ENCODE measurements at places on chromosomes 7 and 10.

DNA sequence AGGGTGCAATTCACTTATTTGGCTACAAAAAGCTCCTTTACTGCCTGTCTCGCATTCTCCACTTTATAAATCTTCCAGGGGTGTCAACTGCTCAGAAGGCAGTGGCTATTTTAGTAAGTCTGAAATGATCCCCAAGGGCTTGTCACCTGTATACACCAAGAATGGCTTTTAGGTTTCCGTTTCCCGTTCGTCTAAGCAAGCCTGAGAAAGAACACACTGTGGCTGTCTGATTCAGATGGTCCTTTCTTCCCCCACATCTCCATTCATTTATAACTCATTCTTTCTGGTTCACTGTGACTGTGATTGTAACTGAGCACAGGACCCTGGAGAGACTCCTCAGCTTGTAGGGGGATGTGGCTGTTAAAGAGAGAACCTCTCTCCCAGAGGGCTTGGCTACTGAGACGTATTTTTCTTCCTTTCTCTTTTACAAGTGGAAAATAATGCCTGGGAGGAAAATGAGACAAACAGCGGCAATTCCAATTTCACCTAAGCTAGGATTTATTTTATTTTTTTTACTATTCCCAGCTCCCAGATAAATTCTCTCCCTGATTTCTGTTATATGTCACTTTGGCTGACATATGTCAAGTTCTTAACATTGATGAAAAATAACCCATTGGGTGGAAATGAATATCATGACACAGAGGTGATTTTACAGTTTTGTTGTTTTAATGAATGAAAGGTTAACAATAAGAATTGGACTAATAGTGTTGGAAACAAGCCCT is 129.3 kb downstream of the FAM107B start:
- no peak for DNase-seq

- no peak for DNase-seq
Observed at GRCh38 chr7:99041526-99041925, 102.4 kb downstream of the SMURF1 start.

DNA sequence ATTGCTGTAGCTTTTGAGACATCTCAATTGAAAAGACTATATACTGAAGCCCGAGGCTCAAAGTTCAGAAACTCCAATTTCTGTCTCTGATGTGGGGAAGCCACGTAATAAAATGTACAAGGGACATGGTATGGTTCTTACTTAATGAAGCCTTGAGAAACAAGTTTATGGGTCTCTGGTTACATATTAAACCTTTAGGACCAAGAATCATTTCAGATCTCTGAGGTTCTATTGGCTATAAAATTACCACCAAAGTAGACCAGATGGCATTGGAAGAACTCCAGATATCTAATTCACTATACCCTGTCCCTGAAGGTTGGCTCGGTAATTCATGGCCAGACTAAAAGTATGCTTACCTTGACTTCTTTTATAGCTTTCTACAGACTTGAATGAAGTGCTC is 23.7 kb downstream of the STAMBPL1 start:
- DNase-seq: no peak

DNA sequence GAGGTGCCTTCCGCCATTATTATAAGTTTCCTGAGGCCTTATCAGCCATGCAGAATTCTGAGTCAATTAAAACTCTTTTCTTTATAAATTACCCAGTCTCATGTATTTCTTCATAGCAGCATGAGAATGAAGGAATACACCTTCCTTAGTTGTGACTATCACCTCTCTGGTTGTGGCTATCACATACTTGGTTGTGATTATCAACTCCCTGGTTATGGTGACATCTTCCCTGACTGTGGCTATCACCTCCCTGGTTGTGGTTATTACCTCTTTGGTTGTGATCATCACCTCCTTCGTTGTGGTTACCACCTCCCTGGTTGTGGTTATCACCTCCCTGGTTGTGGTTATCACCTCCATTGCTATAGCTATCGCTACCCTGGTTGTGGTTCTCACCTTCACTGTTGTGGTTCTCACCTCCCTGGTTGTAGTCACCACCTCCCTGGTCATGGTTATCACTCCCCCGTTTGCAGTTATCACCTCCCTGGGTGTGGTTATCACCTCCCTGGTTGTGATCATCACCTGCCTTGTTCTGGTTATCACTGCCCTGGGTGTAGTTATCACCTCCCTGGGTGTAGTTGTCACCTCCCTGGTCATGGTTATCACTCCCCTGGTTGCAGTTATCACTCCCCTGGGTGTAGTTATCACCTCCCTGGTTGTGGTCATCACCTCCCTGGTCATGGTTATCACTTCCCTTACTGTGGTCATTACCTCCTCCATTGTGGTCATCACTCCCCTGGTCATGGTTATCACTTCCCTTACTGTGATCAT is 105.9 kb downstream of the GPR26 start:
- DNase-seq: no peak

DNA sequence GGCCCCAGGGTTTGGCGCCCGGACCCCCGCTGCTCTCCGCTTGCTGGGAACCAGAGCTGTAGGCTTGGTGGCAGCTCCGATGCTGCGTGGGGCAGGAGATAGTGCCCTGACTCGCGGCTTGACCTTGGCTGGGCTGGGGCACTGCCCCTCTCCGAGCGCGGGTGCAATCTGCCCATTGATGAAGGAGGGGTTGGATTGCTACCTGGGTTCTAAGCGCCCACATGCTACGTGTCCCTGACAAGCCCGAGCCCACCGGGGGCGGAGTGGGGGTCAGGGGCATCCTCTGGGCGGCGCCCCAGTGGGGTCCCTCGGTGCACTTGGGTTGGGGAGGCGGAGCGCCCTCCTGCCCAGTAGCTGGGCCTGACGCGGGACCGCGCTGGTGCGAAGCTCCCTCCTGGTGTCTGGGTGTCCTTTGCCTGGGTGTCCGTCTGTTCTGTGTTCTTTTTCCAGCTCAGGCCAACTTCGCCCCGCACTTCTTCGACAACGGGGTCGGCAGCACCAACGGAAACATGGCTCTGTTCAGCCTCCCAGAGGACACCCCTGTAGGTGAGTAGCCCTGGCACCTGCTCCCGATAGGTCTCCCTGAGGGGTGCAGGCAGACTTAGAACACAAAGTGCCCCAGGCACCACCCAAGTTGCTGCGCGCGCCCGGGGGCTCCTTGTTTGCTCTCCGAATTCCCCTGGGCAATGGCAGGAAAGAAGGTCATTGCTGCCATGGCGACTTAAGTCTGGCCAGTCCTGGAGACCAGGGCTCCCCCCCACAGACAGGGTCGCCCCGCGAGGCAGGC is 900 bp downstream of the CDHR1 start:
- no peak for DNase-seq

- peak; percentile 61 for DNase-seq
Observed at GRCh38 chr10:95273393-95274312, 17.1 kb downstream of the PDLIM1 start.

- DNase-seq: no peak
Observed at GRCh38 chr10:31606841-31607240, 287.8 kb downstream of the ZEB1 start.

- no peak for DNase-seq
Observed at GRCh38 chr7:93750986-93751385, 139.6 kb downstream of the TFPI2 start.

GRCh38 chr10:104492329-104492940 is 138.8 kb downstream of the CFAP58 start:
- peak; percentile 23 for DNase-seq

DNA sequence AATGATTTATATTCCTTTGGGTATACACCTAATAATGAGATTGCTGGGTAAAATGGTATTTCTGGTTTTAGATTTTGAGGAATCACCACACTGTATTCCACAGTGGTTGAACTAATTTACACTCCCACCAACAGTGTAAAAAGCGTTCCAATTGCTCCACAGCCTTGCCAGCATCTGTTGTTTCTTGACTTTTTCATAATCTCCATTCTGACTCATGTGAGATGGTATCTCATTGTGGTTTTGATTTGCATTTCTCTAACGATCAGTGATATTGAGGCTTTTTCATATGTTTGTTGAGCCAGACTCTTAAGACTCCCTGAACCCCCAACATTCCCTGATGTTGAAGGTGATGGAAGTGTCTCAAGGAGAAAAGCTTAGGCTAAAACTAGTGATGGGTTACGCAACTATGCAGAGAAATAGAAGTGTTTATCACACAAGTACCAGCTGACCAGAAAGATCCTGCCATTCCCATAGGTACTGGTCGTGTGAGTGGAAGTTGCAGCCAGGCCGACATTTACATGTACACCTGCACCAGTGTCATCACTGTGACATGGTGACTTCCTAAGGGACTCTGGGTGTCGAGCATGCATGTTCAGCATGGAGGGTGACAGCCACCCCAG is 711.2 kb upstream of the NRP1 start:
- DNase-seq: no peak

DNA sequence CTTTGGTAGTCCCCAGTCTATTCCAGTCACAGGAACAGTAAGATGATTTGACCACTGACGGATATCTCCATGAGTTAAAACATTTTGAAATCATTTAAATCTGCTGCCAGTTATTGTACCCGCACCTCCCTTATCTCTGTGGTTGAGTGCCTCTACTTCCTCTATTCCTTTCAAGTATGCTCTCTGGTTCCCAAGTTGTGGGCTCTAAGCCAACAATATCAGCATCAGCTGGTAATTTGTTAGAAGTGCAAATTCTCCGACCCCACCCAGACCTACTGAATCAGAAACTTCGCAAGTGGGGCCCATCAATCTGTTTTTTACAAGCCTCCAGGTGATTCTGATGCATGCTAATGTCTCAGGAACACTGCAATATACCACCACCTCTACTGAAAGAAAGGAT is 235.5 kb downstream of the CCSER2 start:
- no peak for DNase-seq

GRCh38 chr7:141184532-141185190 is 110.8 kb downstream of the TMEM178B start:
- DNase-seq: no peak

DNA sequence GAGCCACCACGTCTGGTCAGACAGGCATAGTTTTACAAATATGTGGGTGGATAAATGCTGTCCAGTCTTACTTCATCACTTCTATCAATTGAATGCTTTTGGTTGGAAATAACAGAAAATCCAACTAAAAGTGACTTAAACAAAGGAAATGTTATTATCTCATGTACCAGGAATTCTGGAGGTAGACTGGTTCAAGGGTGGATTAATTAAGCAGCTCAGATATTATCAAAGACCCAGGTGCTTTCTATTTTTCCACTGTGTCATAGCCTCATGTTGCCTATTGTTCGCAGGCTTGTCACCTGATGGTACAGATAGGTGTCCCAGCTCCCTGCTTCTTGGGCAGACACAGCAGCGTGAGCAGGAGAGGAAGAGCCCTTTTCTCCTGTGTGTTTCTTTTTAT is 156.1 kb upstream of the CTBP2 start:
- no peak for DNase-seq

DNA sequence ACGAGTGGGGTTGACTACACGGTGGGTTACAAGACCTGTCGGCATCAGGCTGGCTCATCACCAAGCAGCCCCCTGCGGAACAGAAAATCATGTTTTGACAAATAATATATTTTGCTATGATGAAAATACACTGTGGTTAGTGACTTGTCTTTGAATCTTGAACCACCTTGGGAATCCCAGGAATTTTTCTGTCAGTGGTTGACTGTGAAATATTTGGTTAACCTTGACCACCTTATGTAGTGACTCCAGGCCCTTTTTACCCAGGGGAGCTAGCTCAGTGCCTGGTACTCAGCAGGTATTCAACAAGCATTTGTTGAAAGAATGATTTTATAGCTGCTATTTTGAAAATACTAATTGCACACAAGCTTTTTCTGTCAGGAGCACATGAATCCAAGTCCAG is 406.0 kb downstream of the PHF14 start:
- DNase-seq: no peak

GRCh38 chr7:146791344-146792285 is 675.0 kb downstream of the CNTNAP2 start:
- DNase-seq: no peak

GRCh38 chr10:80413271-80413996 is 5.1 kb downstream of the PRXL2A start:
- DNase-seq: no peak

DNA sequence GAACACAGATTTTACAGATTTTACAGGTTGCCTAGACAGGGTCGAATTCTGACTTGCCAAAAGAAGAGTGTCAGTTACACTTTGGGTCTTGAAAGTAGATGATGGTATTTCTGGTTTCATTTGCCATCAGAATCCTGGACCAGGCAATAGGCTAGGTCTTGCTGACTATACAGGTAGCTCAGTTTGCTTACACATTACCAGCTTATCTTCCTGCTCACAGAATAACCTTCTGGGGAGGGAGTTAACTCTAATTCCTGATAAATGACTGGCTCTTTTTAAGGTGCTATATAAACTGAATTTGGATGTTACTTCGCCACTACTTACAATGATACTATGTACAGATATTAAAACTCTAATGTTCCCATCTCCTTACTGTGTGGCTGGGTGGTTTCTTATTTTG is 39.8 kb downstream of the GBF1 start:
- no peak for DNase-seq

GRCh38 chr7:36667007-36667745 is 57.1 kb downstream of the AOAH start:
- no peak for DNase-seq

DNA sequence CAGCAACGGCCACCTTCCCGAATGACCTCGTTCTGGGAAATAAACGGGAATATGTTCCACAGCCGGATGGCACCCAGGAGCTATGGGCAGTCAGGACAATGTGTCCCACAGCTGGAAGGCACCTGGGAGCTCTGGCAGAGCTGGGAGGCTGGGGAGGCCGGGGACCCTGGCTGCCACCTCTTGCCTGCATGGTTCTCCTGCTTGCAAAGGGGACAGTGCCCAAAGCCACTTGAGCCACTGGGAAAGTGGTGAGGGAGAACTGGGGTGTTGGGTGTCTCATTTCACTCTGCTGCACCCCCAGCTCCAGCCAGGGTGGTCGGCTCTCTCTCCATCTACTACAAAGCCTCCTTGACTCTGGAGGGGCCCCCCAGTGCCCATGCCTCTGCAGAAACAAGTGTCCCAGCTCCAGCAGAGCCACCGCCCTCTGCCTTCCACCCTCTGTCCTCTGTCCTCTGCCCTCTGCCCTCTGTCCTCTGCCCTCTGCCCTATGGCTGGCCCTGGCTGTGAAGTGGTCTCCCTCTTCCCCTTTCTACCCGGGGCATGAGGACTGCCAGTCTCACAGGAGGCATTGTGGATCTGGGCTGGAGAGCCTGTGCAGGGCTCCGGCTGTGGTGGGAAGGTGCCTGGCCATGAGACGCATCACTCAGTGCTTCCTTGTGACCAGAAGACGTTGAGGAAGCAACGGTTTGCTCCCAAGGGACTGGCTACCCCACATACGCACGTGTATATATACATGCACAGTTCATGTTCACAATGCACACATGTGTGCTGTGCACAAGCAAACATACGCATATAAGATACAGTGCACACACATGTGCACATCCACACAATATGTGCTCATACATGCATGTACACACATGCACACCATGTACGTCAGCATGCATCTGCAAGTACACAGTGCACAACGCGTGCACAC is 21.5 kb upstream of the INPP5A start:
- DNase-seq: peak; percentile 36

DNA sequence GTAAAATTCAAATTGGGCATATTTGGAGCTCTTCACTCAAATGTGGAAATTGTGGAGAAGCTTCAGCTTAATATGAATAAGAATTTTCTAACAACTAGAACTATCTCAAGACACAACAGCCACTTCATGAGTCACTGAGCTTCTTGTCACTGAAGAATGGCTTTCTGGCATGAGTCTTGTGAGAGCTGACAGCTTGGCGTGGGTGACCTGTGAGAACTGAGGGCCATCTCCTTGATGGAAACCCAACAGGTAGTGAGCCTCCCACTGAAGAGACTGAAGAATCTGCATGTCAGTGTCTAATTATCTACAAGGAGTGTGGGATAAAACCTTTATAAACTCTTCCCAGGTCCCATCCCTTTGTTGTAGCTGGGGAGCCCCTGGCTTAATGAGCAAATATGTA is 66.0 kb downstream of the CLEC2L start:
- no peak for DNase-seq
